Activated CD4-positive, alpha-beta T cell treated with anti-CD3 and anti-CD28 coated beads, Interleukin-2, Interleukin-4, amounts not matched to agents 100 ng/mL and 50 ng/mL, durations not matched to agents 16 hours and 8 hours (primary cell): ENCODE measurements at places on chromosomes 3 and 15.
A peak's percentile ranks its signal among the peaks of the same experiment; 100 is the strongest.

DNA sequence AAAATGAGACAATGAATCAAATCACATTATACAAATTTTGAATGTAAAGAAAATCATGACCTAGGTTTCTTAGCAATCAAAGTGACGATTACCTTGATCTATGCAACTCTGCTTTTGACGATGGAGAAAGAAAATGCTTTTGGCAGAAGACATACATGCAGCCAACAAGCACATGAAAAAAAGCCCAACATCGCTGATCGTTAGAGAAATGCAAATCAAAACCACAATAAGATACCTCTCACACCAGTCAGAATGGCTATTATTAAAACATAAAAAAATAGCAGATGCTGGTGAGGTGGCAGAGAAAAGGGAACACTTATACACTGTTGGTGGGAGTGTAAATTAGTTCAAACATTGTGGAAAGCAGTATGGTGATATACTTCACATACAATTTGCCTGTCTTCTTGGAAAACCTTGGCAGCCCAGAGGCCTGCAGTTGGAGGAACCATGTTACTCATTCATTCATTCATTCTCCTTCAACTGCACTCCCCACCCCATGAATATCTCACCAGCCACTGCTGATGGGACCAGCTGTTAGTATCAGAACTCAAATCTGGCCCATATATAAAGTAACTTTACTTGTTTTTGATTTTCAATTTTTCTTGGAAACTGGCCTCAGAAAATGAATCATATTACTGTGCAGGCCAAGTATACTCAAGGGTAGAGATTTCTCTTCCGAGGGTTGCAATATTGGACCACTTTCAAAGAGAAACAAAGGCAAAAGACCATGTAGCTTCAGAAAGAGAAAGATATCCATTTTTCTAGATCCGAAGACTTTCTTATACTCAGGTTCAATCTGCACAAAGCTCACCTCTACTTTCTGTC lies 358.6 kb upstream of the ARHGEF26 start:
- DNase-seq, result no peak

- no peak for DNase-seq
Measured at GRCh38 chr3:126925411-126926171, 57.3 kb upstream of the PLXNA1 start.

GRCh38 chr3:46887980-46888494 lies 10.5 kb downstream of the PTH1R start:
- no peak for DNase-seq

DNA sequence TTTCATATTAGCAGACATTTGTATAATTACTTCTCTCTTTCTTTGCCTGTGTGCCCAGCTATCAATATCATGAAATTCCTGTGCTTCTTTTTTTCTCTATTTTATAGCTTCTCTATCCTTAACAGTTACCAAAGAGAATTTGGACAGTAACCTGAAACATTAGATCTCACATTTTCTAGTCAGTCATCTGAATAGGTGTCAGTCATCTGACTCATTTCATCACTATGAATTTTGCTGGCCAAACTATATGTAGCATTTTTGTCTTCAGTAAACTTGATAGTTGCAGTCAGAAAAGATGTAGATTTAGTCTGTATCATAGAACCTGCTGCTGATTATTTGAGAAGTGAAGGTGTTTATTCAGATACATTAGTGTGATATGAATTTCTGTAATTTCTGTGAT lies 52.6 kb downstream of the HMG20A start:
- peak; percentile 6 for DNase-seq

GRCh38 chr3:72993391-72993790 lies 3.2 kb upstream of the PPP4R2 start:
- no peak for DNase-seq

DNA sequence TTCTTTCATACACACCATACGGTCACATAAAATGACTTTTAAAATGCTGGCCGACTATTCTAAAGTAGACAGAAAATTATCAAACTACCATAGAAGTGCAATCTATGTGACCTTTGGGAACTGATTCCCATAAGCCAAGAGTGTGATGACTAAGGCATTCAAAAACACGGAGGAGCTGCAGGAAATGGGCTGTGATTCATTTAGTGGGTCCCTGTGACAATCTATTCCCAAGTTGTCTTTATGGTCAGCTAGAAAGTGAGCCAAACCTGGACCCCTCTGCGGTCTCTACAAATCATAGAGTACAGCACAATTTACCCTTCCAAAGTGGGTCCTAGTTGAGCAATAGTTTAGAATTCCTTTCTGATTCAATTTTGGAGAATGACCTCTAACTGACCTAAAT lies 251.5 kb upstream of the CBLB start:
- DNase-seq, result no peak

DNA sequence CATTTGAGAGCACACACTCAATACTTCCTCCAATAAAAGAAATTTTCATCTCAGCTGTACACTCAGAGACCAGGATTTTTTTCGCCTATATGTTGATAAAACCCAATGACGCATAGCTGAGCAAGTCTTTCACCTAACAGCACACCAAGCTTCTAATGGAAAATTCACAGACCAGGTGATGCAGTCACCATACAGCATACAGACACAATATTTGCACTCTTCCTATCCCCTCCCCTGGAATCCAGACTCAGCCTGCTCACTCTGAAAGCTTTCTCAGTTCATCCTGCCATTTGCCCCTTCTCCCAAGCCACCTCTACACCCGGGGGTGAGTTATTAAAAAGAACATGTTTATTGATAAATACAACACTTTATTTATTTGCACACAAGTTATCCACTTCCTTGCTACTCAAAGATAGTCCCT lies 1.7 kb downstream of the TBC1D5 start:
- no peak for DNase-seq
